ENCODE measurements at places on chromosomes 5 and 9.

DNA sequence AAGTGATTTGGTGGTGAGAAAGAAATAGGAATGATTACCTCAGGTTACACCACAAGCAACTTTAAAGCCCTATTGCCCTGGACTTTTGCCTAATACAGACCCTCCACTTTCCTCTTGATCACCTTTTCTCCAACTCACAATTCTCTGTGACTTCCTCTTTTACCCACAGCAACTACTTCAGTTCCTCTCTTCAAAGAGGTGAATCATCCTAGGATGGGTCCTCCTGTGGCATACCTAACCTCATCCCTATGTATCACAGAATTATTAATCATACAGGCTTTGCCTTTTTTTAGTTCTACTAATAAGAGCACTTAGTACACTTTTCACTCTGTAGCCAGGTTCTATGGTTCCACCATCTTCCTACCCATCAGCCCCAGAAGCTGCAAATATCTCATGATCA lies 19.6 kb upstream of the INSL6 start:
- DNase-seq, result no peak

DNA sequence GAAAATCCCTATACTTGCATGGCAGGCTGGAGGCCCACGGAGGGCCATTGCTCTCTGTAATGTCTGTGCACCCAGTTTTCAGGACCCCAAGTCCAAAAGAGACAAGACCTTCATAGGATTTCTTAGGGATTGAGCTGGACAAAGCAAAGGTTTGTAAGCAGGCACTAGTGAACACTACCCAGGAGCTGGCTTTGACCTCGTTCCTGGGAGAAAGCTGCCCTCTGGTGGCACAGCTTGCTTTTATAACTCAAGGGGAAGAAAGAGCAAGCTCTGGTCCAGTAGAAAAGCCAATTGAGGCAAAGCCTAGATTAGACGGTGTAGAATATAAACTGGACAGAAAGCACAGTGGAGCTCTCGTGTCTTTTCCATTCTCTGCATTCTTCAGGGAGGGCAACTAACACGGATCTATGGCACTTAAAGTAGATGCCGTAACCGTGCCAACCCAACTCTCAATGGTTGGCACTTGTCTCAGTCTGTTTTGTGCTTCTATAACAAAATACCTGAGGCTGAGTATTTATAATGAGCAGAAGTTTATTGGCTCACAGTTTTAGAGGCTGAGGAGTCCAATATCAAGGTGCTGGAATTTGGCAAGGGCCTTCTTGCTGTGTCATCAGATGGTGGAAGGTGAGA lies 7.9 kb downstream of the GABRP start:
- no peak for DNase-seq

DNA sequence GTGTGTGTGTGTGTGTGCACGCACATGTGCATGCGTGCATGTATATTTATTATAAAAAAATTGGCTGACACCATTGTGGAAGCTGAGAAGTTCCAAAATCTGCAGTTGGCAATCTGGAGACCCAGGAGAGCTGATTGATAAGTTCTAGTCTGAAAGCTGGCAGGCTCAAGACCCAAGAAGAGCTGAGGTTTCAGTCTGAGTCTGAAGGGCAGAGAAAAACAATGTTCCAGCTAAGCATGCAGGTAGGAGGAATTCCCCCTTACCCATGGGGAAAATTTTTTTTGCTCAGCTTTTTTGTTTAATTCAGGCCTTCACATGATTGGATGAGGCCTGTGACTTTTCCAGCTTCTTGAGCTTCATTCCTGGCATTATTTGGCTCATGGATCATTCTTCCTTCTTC lies 31.2 kb upstream of the ACTBL2 start:
- no peak for DNase-seq

- no peak for DNase-seq
Observed at GRCh38 chr5:122704247-122705036, 70.4 kb upstream of the SNX2 start.

- no peak for DNase-seq
Observed at GRCh38 chr5:138439477-138440158, 761 bp downstream of the REEP2 start.

GRCh38 chr9:88997646-88998045 lies 6.4 kb downstream of the S1PR3 start:
- DNase-seq, result no peak

DNA sequence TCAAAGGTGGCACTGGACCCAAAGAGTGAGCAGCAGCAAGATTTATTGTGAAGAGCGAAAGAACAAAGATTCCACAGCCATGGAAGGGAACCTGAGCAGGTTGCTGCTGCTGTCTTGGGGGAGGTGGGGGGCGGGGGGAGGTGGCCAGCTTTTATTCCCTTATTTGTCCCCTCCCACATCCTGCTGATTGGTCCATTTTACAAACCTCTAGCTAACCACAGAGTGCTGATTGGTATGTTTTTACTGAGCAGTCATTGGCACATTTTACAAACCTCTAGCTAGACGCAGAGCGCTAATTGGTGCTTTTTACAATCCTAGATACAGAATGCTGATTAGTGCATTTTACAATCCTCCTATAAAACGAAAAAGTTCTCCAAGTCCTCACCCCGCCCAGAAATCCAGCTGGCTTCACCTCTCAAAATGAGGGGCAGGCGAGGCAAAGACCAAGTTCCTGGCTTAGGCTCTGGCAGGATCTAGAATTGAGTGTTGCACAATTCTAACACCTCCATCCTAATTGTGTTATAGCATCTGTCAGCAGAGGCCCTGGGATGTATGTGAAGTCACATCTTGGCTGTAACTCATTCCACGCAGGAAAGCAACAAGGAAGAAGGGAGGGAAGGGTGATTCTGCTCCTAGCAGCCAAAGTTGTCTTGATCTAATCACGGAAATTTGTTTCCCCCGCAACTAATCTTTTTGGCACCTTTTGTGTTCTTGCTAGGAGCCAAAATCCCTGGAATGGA lies 34.3 kb downstream of the ROR2 start:
- no peak for DNase-seq

GRCh38 chr5:756171-756570 lies 28.4 kb downstream of the ZDHHC11B start:
- no peak for DNase-seq

GRCh38 chr5:104363567-104363966 lies 801.0 kb upstream of the NUDT12 start:
- no peak for DNase-seq

- no peak for DNase-seq
Observed at GRCh38 chr5:43390471-43390870, 21.7 kb downstream of the CCL28 start.

DNA sequence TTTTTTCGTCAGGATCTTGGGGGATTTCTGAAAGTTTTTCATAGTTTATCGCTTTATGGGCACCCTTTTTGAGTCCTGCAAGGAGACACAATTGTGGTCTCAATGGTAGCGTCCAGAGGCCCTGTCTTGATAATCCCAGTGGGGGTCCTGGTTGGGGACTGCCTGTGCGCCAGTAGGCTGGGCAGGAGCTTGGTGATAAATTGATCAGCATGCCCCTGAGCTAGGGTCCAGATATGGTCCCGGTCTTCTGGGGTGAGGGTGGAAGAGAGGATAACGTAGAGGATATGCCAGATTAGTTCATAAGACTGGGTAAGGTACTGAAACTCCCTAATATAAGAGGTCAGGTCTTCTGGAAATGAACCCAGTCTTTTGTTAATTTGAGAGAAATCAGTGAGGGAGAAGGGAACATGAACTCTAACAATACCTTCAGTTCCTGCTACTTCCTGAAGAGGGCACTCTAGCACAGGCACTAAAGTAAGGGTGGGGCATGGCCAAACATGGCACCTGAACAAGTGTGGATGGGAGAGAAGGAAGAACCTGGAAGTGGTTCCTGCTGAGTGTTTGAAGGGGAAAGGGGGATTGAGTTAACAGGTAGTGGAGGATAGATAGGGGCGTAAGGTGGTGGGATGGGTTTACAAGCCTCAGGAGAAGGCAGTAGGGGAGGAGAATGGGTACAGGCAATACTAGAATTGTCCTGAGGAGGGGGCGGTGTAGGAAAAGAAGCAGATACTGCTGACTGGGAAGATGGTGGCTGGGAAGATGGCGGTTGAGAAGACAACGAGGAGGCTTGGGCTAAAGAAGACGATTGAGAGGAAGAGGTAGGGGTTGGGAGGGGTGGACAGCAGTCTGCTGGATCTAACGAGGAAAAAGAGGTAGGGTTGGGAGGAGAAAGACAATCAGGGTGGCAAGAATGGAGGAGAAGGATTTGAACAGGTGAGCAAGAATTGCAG lies 33.8 kb upstream of the ANXA2R start:
- DNase-seq, result peak; percentile 14
